Naive B cell (primary cell): ENCODE measurements at places on chromosomes 11 and 22.

- H3K4me1 ChIP-seq: peaks cover 23% of the 10 kb centered on the region
- H3K27ac ChIP-seq: no peak overlapping the region
- no peak overlapping the region for H3K4me3 ChIP-seq
- no peak for DNase-seq
- H3K36me3 ChIP-seq: peaks cover 17% of the 10 kb centered on the region
- no peaks in the 10 kb centered on the region for H3K27me3 ChIP-seq
Measured at GRCh38 chr11:1012740-1013630, 23.5 kb downstream of the MUC6 start.

- no peak overlapping the region for H3K27ac ChIP-seq
- H3K4me3 ChIP-seq: no peak overlapping the region
- H3K27me3 ChIP-seq: no peaks in the 10 kb centered on the region
- peaks cover 21% of the 10 kb centered on the region for H3K4me1 ChIP-seq
- no peak for DNase-seq
Measured at GRCh38 chr11:66338276-66339161, 2.3 kb upstream of the RIN1 start.

GRCh38 chr11:108880510-108880909 is 215.6 kb downstream of the DDX10 start:
- no peak overlapping the region for H3K4me3 ChIP-seq
- H3K4me1 ChIP-seq: peaks cover 14% of the 10 kb centered on the region
- H3K27ac ChIP-seq: no peak overlapping the region
- H3K36me3 ChIP-seq: no peaks in the 10 kb centered on the region
- no peak for DNase-seq
- no peaks in the 10 kb centered on the region for H3K27me3 ChIP-seq

DNA sequence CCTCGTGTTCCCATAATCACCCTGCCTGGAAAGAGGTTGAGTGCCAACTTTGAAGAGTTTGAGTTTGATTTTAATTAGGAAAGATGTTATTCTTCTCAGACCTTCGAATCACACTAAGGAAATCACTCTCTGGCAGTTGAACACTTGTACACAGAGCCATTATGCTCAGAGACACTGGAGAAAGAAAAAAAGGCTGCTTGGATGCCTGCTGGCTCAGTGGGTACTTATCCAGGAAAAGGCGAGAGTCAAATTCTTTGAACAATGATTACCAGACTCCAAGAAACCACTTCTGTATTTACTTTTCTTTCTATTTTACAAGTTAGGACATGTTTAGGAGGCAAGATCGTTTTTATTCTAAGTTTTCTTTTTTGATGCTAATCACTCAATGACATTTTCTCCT is 438.5 kb upstream of the FAT3 start:
- no peak for DNase-seq
- H3K4me3 ChIP-seq: no peak overlapping the region
- H3K36me3 ChIP-seq: no peaks in the 10 kb centered on the region
- H3K4me1 ChIP-seq: no peaks in the 10 kb centered on the region
- H3K27ac ChIP-seq: no peak overlapping the region

DNA sequence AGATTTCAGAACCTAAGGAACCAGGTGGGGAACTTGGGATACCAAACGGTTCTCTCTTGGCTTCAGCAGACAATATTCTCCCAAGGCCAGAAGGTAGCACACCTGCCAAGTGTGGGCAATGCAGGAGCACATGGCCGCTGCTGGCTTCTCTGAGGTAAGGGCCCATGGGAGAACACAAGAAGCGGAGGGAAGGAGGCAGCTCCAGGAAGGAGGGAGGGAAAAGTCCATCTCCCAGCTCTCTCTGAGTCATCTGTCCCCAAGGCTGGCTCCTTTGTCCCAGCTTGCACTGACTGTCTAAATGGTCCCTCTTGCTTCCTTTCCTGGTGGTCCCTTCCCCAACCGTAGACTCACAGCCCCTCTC is 557.9 kb upstream of the CADM1 start:
- H3K4me1 ChIP-seq: no peaks in the 10 kb centered on the region
- H3K27me3 ChIP-seq: no peaks in the 10 kb centered on the region
- DNase-seq: no peak
- H3K36me3 ChIP-seq: peaks cover 5% of the 10 kb centered on the region

DNA sequence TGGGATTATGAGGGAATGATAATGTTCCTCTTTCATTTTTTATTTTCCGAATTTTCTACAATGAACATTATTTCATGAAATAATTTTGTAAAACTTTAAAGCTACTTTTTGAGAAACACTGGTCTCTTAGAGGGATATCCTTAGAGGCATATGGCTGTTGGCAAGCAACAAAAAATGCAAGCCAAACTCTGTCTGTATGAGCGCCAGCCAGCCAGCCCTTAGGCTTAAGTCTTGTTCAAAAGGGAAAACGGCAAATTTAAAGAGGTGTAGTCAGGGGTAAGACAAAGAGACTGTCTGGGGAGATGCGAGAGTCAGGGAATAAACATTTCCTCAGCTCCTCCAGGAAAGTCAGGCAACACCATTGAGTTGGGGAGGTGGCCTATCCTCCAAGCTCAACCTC is 22.5 kb downstream of the ASCC2 start:
- no peak overlapping the region for H3K27ac ChIP-seq
- no peak for DNase-seq
- H3K27me3 ChIP-seq: no peaks in the 10 kb centered on the region
- H3K4me3 ChIP-seq: no peak overlapping the region

- peaks cover 30% of the 10 kb centered on the region for H3K27me3 ChIP-seq
- H3K27ac ChIP-seq: no peak overlapping the region
- DNase-seq: no peak
- H3K4me1 ChIP-seq: no peaks in the 10 kb centered on the region
- H3K36me3 ChIP-seq: no peaks in the 10 kb centered on the region
- no peak overlapping the region for H3K4me3 ChIP-seq
Measured at GRCh38 chr11:134360050-134360835, 28.5 kb downstream of the GLB1L2 start.

- no peak overlapping the region for H3K4me3 ChIP-seq
- no peak overlapping the region for H3K27ac ChIP-seq
- peaks cover 11% of the 10 kb centered on the region for H3K27me3 ChIP-seq
- peaks cover 8% of the 10 kb centered on the region for H3K36me3 ChIP-seq
- no peak for DNase-seq
- H3K4me1 ChIP-seq: peaks cover 5% of the 10 kb centered on the region
Measured at GRCh38 chr11:134654161-134654915, 242.3 kb upstream of the B3GAT1 start.

- peaks cover 12% of the 10 kb centered on the region for H3K27me3 ChIP-seq
- no peaks in the 10 kb centered on the region for H3K36me3 ChIP-seq
- DNase-seq: no peak
- no peak overlapping the region for H3K4me3 ChIP-seq
- H3K27ac ChIP-seq: no peak overlapping the region
Measured at GRCh38 chr11:8983552-8983951, 19.3 kb upstream of the TMEM9B start.

DNA sequence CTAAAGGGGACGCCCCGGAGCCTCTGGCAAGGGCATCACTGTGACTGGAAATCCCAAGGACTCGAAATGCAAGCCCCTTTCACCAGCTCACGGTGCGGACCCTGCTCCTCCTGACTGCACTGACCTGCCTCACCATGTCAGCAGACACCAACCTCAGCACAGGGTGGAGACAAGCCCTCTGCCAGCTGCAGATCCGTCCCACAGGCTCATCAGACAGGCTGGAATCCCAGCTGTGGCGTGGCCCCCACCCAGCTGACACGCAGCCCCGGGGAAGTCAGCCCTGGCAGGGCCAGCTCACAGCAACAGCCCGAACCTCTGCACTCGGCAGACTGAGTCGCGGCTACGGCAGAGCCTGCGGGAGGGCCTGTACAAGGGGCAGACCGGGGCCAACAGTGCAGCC is 36.8 kb downstream of the BRD1 start:
- no peak overlapping the region for H3K4me3 ChIP-seq
- H3K27ac ChIP-seq: no peak overlapping the region
- no peak for DNase-seq
- H3K27me3 ChIP-seq: no peaks in the 10 kb centered on the region
- peaks cover 23% of the 10 kb centered on the region for H3K36me3 ChIP-seq

DNA sequence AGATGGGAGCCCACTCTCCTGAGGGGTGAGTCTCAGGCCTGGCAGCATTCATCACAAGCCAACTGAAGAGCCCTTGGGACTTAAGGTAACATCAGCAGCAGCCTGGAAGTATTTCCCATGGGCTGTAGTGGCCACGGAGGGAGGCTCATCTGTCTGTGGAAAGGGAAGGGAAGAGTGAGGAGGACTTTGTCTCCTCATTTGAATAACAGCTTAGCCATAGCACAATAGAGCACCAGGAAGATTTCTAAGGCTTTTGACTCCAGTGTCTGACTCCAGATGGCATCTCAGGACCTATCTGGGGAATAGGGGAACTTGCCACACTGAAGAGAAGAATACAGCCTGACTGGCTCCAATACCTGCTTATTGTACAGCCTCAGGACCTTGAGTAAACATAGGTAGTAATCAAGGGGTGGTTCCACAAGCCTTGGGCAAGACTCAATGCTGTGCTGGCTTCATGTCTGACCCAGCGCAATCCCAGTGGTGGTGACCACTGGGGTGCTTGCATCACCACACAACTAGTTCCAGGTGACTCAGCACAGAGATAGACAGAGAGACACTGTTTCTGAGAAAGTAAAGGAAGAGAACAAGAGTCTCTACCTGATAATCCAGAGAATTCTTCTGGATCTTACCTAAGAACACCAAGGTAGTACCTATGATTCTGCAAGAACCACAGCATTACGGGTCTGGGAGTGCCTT is 510.5 kb upstream of the CCDC179 start:
- H3K4me3 ChIP-seq: no peak overlapping the region
- no peaks in the 10 kb centered on the region for H3K27me3 ChIP-seq
- DNase-seq: no peak
- no peaks in the 10 kb centered on the region for H3K4me1 ChIP-seq
- H3K27ac ChIP-seq: no peak overlapping the region

DNA sequence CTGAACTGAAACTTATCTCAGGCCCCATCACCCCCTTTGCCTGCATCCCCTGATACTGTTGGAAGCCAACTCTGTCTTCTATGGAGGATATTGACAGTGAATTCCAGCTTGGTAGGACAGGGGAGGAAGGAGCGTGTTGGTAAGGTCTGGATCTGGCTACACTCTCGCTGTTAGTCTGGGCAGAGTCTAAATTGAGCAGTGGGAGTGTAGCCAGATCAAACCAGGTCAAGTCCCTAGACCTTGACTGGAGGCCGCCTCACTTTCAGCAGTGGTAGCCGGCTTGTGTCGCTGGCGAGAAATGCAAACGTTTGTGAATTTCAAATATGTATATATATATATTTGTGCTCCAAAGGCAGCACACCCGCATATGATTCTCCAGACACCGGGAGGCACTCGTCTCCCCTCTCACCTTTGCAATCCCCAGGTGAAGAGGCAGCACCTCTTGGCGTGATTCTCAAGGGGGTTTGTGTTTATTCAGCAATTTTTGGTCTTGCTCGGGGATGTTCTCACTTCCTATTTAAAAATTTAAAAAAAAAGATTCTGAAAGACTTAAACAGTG is 26.7 kb downstream of the DHCR7 start:
- H3K27ac ChIP-seq: no peak overlapping the region
- no peak overlapping the region for H3K4me3 ChIP-seq
- H3K27me3 ChIP-seq: peaks cover 3% of the 10 kb centered on the region
- DNase-seq: no peak
- no peaks in the 10 kb centered on the region for H3K36me3 ChIP-seq

- H3K27me3 ChIP-seq: no peaks in the 10 kb centered on the region
- peak overlapping the region; percentile 94 for H3K27ac ChIP-seq
- peaks cover 7% of the 10 kb centered on the region for H3K36me3 ChIP-seq
- peaks cover 18% of the 10 kb centered on the region for H3K4me1 ChIP-seq
Measured at GRCh38 chr11:57335023-57335342, 709 bp downstream of the SSRP1 start.

- H3K4me1 ChIP-seq: peaks cover 37% of the 10 kb centered on the region
- no peaks in the 10 kb centered on the region for H3K27me3 ChIP-seq
- no peak overlapping the region for H3K4me3 ChIP-seq
- H3K36me3 ChIP-seq: peaks cover 12% of the 10 kb centered on the region
Measured at GRCh38 chr11:66188580-66188979, 79.9 kb upstream of the RAB1B start.

GRCh38 chr11:121898903-121899302 is 217.1 kb downstream of the BLID start:
- no peak for DNase-seq
- H3K27me3 ChIP-seq: peaks cover 24% of the 10 kb centered on the region
- H3K4me3 ChIP-seq: no peak overlapping the region
- H3K4me1 ChIP-seq: peaks cover 2% of the 10 kb centered on the region
- no peak overlapping the region for H3K27ac ChIP-seq

GRCh38 chr11:95708681-95709080 is 80.9 kb downstream of the FAM76B start:
- no peaks in the 10 kb centered on the region for H3K27me3 ChIP-seq
- H3K4me3 ChIP-seq: peak overlapping the region; percentile 23
- H3K36me3 ChIP-seq: no peaks in the 10 kb centered on the region
- H3K27ac ChIP-seq: no peak overlapping the region

GRCh38 chr11:34916843-34917770 is 689 bp downstream of the PDHX start:
- no peak for DNase-seq
- peaks cover 35% of the 10 kb centered on the region for H3K4me1 ChIP-seq
- H3K36me3 ChIP-seq: no peaks in the 10 kb centered on the region
- peak overlapping the region; percentile 94 for H3K4me3 ChIP-seq
- H3K27me3 ChIP-seq: no peaks in the 10 kb centered on the region
- peak overlapping the region; percentile 95 for H3K27ac ChIP-seq

DNA sequence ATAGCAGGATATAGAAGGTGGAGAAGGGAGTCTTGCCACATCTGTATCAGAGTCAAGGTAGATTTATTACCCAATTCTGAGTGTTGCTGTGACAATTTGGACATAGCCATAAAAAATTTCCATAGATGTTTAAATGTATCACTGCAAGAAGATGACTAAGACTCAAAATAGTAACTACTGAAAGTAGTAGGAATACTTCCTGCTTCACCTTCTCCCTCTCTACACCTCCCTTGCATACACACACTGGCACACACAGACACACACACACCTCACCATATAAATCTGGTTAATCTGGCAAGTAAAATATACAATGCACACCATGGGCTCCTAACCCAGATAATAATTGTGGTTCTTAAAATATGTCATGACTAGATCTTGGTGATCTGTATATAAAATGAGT is 5.2 kb upstream of the ZDHHC13 start:
- H3K27me3 ChIP-seq: peaks cover 23% of the 10 kb centered on the region
- H3K36me3 ChIP-seq: no peaks in the 10 kb centered on the region
- H3K4me1 ChIP-seq: peaks cover 12% of the 10 kb centered on the region
- H3K4me3 ChIP-seq: no peak overlapping the region

- peaks cover 26% of the 10 kb centered on the region for H3K36me3 ChIP-seq
- H3K4me3 ChIP-seq: no peak overlapping the region
- H3K4me1 ChIP-seq: peaks cover 5% of the 10 kb centered on the region
- no peak overlapping the region for H3K27ac ChIP-seq
Measured at GRCh38 chr11:93188726-93189125, 9.1 kb downstream of the SLC36A4 start.

DNA sequence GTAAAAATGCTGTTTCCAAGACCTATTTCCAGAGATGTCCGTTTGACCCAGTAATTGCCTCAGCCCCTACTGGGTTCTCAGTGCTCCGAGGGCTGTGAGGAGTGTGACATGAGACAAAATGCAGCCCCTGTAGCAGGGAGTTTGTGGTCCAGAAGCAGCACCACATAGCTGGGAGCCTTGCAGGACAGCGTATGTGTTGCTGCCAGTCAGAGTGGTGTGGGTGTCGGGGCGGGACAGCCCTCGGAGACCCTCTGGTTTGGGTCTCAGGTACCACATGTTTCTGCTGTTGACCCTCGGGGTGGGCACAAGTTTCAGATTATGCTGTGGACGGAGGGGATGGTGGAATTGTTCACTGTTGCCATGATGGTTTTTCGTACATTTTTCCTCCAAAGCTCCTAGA is 17.2 kb downstream of the TBC1D22A start:
- no peaks in the 10 kb centered on the region for H3K36me3 ChIP-seq
- H3K27me3 ChIP-seq: no peaks in the 10 kb centered on the region
- H3K27ac ChIP-seq: peak overlapping the region; percentile 69
- no peak overlapping the region for H3K4me3 ChIP-seq
- DNase-seq: no peak

GRCh38 chr11:8015753-8016239 is 28.7 kb downstream of the EIF3F start:
- H3K27me3 ChIP-seq: peaks cover 74% of the 10 kb centered on the region
- peaks cover 12% of the 10 kb centered on the region for H3K4me1 ChIP-seq
- no peak overlapping the region for H3K27ac ChIP-seq
- DNase-seq: no peak
